ENCODE measurements at places on chromosomes 2 and 18.
A peak's percentile ranks its signal among the peaks of the same experiment; 100 is the strongest.

- no peak for DNase-seq
Measured at GRCh38 chr2:203820969-203821368, 46.6 kb upstream of the CTLA4 start.

DNA sequence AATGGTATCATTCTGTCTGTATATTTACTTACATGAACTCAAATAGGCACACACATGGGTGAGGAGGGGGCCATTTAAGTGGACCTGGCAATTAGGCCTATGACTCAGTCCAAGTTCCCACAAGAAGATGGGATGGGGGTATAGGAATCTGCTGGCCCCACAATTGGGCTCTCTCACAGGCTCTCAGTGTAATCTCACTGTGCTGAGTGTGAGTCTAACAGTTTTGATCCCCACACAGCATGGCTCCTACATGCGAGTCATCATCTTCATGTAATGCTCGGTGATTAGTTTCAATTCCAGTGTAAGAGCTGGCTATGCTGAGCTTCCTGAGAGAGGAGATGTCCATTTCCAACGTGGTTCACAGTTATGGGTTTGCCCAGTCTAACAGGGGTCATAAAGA is 114.0 kb downstream of the GATA6 start:
- no peak for DNase-seq

DNA sequence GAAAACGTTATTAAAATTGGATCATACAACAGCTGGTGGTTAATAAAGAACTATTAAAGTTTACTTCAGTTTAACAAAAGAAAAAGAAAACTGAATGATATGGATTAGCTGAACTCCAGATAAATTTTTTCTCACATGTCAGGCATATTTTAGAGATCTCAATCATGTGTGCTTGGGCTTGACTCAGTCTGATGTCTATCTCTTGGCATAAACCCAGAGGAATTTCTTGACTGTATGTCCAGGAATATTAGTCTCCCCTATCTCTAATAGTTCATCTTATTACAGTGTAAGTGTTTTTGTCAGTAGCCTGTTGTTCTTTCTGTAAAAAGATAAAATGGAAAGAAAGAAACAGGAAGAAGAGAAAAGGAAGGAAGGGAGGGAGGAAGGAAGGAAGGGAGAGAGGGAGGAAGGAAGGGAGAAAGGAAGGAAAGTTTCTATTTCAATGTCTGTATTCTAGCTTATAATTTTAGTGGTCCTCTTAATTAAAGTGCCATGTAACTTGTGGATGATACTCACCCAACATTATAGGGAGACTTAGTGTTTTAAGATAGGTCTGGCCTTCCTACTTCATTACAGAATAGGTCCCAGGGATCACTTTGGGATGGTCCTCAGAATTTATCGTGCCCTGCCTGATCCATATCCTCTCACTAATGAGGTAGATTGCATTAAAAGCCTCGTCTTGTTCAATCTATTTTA is 99.7 kb upstream of the UGP2 start:
- no peak for DNase-seq

DNA sequence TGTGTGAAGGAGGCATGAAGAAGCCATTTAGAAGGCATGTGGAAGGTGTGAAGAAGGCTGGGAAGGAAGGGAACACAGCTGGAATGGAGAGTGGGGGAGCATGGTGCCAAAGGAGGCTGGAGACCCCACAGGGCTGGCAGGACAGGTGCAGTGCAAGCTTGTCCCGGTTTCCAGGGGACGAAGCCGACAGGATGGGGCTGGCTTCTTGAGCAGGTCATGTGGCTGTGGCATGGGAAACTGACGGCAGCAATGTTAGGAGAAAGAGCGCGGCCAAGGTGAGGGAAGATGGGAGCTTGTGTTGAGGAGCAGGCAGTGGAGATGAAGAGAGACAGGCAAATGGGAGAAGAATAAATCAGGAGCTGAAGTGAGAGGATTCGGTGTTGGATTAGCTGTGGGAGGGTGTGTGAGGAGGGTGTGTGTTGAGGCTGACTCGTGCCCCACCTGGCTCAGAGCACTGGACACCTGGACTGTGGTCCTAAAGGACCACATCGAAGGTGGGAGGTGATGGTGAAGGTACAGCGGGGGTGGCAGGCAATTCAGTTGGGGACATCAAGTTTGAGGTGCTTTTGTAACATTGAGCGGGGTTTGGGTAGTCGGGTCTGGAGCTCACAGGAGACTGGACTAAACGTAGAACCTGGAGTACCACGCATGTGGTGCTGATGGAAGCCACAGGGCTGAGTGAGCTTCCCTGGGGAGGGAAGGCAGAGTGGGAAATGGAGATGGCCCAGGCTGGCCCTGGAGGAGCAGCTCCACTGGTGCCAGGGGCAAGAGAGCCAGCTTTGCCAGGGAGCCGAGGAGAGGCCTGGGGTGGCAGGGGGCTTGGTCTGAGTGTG is 165.6 kb upstream of the HDAC4 start:
- no peak for DNase-seq

DNA sequence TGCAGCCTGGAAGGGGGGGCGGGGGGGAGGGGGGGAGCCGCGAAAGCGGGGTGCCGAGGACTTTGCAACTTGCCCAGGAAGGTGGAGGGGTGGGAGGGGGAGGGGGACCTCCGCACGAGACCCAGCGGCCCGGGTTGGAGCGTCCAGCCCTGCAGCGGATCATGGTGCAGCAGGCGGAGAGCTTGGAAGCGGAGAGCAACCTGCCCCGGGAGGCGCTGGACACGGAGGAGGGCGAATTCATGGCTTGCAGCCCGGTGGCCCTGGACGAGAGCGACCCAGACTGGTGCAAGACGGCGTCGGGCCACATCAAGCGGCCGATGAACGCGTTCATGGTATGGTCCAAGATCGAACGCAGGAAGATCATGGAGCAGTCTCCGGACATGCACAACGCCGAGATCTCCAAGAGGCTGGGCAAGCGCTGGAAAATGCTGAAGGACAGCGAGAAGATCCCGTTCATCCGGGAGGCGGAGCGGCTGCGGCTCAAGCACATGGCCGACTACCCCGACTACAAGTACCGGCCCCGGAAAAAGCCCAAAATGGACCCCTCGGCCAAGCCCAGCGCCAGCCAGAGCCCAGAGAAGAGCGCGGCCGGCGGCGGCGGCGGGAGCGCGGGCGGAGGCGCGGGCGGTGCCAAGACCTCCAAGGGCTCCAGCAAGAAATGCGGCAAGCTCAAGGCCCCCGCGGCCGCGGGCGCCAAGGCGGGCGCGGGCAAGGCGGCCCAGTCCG is 540 bp downstream of the SOX11 start:
- DNase-seq, result no peak

GRCh38 chr18:24947521-24948305 is 404.3 kb downstream of the ZNF521 start:
- DNase-seq, result no peak

DNA sequence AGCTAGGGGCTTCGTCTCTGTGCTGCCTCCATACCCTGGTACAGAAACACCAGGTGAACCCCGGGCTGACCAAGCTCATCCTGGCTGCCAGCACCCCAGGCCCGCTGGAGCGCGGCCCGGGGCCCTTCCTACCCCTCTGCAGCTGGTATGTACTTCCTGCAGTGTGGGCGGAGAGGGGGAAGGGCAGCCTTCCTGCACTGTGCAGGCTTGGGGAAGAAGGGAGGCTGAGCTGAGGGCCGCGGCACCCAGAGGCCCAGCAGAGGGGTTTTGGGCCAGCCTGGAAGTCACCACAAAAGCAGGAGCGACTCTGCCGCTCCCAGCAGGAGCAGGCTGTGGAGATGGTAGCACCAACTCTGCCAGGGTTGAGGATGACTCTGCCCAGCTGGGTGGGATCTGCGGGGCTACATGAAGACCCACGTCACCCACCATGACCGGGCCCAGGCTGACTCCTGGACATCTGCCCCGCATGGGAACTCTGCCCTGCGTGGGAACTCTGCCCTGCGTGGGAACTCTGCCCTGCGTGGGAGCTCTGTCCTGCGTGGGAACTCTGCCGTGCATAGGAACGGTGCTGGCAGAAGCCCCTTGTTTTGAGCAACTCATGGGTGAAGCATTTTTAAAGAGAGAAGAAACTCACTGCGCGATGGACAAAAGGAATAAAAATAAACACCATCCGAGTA is 273.3 kb downstream of the NDUFA10 start:
- peak; percentile 56 for DNase-seq

GRCh38 chr2:235858881-235859280 is 309.3 kb downstream of the GBX2 start:
- DNase-seq, result no peak

- DNase-seq, result peak; percentile 18
Measured at GRCh38 chr2:102657770-102658169, 38.4 kb downstream of the SLC9A2 start.

DNA sequence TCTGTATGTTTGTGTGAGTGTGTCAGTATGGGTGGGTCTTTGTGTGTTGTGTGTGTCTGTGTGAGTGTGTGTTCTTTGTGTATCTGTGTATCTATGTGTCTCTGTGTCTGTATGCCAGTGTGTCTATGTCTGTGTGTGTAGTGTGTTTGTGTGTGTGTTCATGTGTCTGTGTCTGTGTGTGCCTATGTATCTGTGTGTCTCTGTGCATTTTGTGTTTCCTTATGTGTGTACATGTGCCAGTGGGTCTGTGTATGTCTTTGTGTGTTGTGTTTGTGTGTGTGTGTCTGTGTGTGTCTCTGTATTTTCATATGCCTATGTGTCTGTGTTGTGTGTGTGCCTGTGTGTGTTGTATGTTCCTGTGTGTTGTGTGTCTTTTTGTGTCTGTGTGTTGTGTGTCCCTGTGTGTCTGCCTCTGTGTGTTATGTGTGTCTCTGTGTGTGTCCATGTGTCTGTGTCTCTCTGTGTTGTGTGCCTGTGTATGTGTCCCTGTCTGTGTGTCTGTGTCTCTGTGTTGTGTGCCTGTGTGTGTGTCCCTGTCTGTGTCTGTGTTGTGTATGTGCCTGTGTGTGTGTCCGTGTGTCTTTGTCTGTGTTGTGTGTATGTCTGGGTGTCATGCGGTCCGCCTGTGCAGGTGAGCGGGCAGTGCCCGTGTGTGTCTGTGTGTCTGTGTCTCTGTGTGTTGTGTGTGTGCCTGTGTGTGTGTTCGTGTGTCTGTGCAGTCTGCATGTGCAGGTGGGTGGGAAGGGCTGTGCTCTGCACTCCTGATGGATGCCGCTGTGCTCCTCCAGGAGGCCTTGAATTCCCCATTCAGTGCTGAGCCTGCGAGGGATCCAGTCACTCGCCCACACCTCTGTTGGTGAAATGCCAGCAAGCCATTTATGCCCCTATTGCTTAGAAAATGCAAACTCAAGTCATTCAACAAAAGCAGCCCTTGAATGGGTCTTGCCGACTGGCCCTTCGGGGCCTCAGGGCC is 37.4 kb downstream of the KLHL29 start:
- no peak for DNase-seq

- no peak for DNase-seq
Measured at GRCh38 chr2:226429476-226429875, 370.1 kb downstream of the IRS1 start.

DNA sequence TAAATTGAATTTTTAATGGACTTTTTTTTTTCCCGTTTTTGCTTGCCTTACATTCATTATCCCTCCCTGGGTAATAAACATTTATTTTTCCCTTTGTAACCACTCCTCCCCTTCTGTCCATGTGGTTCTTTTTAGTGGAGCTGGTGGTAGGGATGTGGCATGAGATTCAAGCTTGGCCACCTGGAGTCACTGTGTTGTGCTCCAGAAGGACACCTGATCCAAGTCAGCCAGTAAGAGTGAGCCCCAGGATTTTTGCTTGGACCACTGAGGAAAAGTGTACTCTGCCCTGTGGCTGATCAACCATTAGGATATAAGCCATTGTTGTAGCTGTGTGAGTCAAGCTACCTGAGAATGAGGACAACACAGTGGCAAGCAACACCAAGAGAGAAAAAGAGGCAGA is 11.1 kb upstream of the ACTR3 start:
- no peak for DNase-seq

DNA sequence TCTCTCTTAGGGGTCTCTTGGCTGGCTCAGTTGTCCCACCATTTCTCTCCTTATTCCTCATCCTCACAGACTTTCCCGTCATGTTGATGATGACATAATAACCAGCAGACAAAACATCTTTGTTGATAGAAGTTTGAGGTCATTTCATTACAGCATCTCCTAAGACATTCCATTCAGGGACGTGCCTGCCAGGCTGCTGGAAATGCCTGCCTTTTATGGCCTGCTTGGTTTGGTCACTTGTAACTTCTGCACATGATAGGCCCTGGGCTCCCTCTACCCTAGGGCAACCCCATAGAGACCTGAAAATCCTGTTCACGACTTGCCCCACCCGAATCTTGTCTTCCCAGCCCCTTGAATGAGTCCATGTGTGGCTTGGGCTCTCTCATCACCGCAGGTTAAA is 81.7 kb downstream of the SDC1 start:
- no peak for DNase-seq

GRCh38 chr18:49628881-49629795 is 67.3 kb downstream of the LIPG start:
- DNase-seq, result no peak

- DNase-seq, result no peak
Measured at GRCh38 chr2:132588576-132588975, 81.4 kb downstream of the LYPD1 start.

- DNase-seq, result no peak
Measured at GRCh38 chr2:84084856-84085255, 374.2 kb downstream of the SUCLG1 start.

DNA sequence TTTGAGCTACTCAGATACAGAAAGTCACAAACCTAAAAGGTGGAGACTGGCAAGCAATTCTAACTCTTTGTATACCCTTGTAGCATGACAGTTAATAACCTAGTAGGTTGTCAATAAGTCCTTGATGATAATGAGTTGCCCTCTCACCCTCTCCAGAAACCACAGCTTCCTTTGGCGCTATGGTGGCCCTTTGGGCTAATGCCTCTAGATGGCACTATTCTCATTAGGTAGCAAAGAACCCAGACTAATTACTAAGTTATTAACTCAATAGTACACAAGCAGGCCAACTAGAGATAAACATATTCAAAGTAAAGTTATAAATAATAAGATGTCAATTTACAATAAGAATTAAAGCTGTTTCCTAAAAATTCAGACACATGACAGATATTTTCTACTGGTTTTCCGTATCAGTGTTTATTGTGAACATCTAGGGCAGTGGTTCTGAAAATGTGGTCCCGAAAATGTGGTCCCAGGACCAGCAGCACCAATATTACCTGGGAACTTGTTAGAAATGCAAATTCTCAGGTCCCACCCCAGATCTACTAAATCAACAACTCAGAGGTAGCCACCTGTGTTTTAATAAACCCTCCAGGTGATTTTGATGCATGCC is 41.1 kb downstream of the LDAH start:
- DNase-seq, result no peak

DNA sequence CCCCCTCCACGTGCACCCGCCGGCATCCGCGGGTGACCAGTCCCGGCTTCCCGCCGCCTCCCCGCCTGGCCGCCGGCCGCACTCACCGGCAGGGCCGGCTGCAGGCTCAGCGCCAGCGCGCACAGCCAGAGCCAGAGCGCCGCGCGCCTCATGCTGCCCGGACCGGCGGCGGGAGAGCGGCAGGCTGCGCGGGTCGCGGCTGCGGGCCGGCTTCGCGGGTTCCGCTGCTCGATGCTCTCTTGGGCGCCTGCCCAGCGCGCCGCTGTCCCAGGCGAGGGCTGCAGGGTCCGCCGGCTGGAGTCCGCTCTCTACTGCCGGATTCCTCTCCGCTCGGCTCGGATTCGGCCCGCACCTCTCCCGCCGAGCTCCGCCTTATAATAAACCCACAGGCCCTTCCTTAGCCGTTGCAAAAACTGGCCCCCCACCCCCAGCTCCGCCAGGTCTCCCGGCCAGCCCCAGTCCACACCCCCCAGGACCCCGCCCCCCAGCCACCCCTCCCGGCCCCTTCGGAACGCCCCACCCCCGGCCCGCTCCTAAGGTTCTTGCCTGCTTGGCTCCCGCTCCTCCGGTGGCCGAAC is at the start of gene SDC1:
Gene SDC1 (minus strand): TSS at position 415 of the 578 bp plus-strand sequence. CDS start 263 bp downstream, at position 152.
- DNase-seq, result no peak

GRCh38 chr2:136116151-136116812 is 1.7 kb downstream of the CXCR4 start:
- DNase-seq, result peak; percentile 50

Data from stimulated activated CD4-positive, alpha-beta T cell treated with anti-CD3 and anti-CD28 coated beads, Interleukin-4, amount 100 ng/mL, for 1 hour (primary cell).